ENCODE measurements at places on chromosomes 6 and 20.

DNA sequence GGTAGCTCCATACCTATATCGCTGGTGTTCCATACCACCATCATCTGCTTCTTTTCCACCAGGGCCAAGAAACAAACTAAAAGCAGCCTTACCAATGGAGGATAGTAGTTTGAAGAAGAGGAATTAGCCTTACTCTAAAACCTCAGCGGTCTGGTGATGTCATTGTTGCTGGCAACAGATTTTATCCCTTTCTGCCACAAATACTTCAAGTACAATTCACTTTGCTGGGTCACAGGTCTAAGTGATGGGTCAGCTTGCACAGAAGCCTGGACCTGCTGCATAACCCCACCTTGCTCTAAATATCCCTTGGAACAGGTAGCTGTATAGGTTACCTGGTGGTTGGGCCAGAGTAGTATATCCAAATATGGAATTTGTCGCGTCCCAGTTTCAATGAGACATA is 53.2 kb upstream of the THEMIS start:
- no peak for DNase-seq

DNA sequence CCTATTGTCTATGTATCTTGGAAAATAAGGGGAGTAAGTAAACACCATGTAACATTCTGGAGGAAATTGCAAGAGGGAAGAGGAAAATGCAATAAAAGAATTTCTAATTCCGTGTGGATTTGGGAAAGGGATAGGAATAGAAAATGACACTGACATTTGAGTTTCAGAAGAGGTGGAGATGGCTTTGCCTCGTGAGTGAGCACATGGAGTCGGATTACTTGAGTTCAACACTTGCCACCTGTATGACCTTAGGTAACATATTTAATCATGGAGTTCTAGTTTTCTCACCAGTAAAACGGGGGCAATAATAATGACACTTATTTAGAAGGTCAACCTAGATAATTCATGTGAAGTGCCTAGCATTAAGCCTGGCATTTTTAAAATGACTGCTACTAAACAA is 10.8 kb upstream of the PBOV1 start:
- no peak for DNase-seq

GRCh38 chr20:10352934-10353824 is 80.8 kb downstream of the MKKS start:
- no peak for DNase-seq

GRCh38 chr20:62888406-62888805 is 26.8 kb upstream of the TCFL5 start:
- DNase-seq = no peak

DNA sequence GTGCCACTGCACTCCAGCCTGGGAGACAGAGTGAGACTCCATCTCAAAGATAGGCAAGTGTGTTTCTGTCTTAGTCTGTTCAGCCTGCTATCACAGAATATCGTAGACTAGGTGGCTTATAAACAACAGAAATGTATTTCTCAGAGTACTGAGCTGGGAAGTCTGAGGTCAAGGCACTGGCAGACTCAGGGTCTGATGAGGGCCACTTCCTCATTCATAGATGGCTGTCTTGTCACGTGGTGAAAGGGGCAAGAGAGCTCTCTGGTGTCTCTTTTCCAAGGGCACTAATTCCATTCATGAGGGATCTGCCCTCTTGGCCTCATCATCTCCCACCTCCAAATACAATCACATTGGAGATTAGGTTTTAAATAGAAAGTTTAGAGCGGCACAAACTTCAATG is 95.6 kb upstream of the PHACTR3 start:
- DNase-seq = no peak

DNA sequence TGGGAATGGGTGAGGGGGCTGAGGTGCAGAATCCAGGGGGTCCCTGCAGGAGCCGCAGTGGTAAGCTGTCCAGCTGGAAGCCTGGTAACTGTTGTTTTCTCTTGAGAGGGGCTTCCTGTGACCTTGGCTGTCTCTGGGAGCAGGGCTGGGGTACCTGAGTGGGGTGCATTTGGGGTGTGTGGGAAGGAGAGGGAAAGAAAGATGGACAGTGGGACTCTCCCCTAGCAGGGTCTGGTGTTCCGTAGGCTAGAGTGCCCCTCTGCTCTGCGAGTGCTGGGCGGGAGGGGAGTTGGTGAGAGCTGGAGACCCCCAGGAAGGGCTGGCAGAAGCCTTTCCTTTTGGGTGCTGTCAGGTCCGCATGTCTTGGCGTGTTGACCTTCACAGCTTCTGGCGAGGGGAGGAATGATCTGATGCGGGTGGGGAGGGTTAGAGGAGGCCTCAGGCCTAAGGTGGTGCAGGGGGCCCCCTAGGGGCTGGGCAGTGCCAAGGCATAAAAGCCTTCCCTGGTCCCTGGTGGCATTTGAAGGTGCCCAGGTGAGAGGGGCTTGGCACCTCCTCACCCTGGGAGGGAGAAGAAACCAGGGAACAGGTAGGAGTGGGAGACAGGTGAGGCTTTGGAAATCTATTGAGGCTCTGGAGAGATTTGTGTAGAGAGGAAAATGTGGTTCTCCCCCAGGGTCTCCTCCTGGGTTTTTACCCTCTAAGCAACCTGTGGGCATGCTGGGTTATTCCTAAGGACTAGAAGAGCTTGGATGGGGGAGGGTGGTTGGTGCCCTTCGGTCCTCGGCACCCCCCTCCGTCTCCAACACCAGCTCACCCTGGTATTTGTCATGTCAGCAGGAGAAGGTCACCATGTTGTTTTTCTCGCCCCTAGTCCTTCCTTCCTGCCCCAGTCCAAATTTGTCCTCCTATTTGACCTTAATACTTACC is 3.3 kb downstream of the VEGFA start:
- DNase-seq = no peak

DNA sequence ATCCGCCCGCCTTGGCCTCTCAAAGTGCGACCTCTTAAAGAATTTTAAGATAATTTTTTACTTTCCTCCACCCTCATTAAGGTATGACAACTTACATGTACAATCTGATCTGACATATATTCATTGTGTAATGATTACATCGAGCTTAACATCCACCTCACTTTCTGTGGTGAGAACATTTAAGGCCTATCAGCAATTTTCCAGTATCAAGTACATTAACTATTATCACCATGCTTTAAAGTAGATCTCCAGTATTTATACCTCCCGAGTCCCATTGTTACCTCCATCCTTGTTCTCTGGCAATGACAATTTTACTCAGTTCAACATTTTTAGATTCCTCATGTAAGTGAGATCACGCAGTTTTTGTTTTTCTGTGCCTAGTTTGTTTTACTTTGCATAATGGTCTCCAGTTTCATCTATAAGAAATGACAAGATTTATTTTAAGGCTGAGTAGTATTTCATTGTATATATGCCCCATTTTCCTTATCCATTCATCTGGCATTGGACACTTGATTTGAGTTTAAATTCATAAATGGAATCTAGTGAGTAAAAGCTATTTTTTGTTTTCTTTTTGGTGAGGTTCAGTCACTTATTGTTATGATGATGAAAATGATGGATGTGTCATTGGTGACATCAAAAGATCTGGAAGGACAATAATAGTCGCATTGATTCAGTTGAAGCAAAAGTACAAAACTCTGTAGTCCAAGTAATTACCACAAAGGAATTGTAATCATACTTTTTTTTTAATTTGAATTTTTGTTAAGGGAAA is 87.0 kb downstream of the OR2B2 start:
- DNase-seq = no peak

GRCh38 chr20:4681991-4682401 is 39.7 kb upstream of the PRND start:
- no peak for DNase-seq

- DNase-seq = peak; percentile 30
These were observed 38.0 kb downstream of the PIM1 start for GRCh38 chr6:37207903-37208456.

- DNase-seq = no peak
These were observed 131.6 kb upstream of the SOX4 start for GRCh38 chr6:21461844-21462518.

DNA sequence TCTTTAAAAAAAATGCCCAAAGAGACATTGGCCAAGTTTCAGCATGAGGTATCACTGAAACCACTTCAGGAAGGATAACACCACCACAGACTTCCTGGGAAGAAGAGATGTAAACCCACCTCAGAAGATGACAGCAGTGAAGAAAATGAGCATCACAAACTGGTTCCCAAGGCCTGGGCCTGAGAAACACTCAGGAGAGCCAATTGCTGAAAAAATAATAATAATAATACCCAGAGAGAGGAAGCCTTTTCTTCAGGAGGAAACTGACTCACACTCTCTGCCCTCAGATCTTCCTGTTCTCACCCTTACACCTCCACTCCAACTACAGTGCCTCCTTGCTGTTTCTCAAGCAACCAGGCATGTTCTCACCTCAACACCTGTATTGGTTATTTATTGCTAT is 68.1 kb upstream of the MAFB start:
- no peak for DNase-seq

GRCh38 chr6:18445228-18445627 is 58.1 kb downstream of the RNF144B start:
- DNase-seq = no peak

DNA sequence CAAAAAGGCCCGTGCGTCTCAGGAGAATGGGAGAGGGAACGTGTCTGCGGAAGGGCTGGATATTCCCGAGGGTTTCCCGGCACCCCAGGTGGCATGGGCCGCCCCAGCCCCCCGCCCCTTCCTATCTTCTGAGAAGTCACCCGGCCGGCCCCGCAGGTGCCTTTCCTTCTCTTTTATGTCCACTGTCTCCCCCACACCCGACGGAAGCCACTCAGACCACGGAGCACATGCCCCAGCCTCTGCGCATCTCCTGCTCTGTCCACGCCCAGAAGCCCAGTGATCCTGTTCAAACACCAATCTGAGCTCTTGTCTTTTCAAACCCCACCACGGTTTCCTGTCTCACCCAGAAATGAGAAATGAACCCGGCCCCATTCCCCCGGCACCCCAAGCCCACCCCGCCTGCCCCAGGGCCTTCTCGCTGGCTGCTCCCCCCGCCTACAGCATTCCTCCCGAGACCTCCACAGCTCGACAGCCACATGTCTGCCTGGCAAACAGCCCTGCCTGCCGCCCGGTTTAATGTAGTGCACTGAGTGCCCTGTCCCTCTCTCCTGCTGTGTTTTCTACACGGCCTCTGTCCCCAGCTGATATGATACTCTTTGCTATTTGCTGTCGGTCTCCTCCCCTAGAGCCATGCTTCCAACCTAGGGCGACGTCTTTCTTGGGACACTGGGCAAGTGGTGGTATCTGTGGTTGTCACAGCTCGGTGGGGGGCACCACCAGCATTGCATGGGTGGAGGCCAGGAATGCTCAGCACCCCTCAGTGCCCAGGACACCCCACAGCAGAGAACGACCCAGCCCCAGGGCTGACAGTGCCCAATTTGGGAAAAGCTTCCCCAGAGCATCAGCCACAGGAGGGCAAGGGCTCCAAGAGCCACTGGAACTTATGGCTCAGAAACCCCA is 182.7 kb downstream of the TAF4 start:
- DNase-seq = no peak

GRCh38 chr6:5208057-5208456 is 52.7 kb downstream of the LYRM4 start:
- no peak for DNase-seq

GRCh38 chr6:16450285-16450684 is 211.9 kb downstream of the GMPR start:
- no peak for DNase-seq

- no peak for DNase-seq
These were observed 34.7 kb upstream of the ADGRF4 start for GRCh38 chr6:47663462-47664216.

- DNase-seq = no peak
These were observed 22.2 kb upstream of the TXLNB start for GRCh38 chr6:139313784-139314545.

DNA sequence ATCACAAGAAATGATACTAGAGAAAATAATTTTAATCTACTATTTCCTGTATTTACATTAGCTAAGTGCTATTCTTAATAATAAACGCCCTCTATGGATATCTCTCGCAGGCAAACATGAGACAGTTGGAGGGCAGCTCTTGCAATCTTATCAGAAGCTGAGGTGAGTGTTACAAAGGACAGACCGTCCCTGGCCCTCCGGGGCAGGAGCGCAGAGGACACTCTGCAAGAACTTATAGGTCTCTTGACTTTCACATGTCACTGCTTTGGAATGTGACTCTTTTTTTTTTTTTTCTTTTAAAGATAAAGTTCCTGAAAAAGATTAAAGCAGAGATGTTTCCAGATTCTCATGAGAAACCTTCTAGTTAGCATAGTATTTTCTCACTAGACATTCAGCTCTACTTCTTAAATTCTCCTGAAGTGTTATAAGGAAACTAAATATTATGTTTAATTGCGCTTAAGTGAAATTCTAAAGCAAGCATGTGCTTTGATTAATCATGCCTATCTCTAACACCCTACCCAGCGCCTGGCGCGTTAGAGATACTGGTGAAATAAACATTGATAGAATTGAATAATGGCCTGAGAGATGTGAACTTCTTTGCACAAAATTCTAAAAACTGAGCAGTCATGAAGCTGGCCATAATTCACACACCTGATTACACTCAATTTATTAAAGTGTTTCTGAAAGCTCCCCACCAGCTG is 57.4 kb downstream of the SYTL3 start:
- DNase-seq = no peak

- no peak for DNase-seq
These were observed 77.5 kb downstream of the GINS1 start for GRCh38 chr20:25484911-25485511.

- DNase-seq = no peak
These were observed 3.2 kb downstream of the FOXC1 start for GRCh38 chr6:1612974-1613306.

- DNase-seq = no peak
These were observed 14.1 kb downstream of the SAMD5 start for GRCh38 chr6:147522597-147522996.

DNA sequence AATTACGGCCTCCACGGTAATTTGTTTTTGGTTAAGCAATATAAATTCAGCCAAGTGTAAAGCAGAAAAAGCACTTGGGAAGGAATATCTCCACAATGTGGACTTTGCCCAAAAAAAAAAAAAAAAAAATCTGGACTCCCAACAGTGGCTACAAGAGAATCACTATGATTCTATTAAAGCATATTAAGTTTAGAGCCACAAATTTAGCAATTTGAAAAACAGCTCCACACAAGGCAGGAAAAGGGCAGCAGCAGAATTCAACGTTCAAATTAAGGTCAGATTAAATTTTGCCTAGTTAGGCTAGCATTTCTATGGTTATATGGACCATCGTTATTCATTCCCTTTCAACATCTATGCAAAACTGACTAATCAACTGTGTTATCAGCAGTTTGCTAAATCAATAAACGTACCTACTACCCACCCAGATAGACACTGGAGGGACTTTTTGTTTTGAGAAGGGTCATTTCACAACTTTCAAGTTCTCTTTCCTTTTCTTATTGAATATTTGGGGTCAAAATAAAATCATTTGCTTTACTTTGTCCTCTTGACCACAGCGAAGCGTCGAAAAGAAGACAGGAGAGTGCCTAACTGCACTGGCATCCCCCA is 1.0 kb downstream of the MCM9 start:
- no peak for DNase-seq

GRCh38 chr20:51434580-51435247 is 107.8 kb downstream of the NFATC2 start:
- no peak for DNase-seq

- DNase-seq = no peak
These were observed 839.4 kb downstream of the MAFB start for GRCh38 chr20:39849664-39850063.

DNA sequence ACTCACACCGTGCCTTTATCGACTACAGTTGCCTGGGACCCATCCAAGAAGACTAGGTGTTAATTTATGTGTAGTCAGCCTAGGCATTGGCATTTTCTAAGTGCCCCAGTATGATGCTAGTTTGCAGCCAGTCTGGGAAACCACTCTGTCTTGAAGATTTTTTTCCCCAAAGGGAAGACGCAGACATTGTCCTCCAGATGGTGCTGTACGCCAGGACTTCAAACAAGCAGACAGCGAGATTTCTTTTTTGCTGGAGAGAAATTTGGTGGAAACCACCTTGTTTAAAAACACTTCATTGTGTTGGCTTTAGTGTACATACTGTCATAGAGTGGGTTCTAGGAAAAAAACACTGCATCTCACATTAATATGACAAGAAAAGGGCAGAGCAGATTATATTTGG is 30.0 kb downstream of the ALDH5A1 start:
- no peak for DNase-seq
